ENCODE measurements at places on chromosomes 2 and 18.
A peak's percentile ranks its signal among the peaks of the same experiment; 100 is the strongest.

DNA sequence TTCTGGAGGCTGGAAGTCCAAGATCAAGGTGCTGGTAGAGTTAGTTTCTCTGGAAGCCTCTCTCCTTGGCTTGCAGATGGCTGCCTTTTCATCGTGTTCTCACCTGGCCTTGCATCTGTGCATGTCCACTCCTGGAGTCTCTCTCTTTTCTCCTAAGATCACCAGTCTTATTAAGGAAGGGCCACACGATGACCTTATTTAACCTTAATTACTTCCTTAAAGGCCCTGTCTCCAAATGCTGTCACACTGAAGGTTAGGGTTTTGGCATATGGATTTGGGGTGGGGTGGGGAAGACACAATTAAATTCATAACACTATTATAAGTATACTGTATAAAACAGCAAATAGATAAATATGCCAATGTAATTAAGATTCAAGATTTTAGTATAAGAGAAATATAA is 402.4 kb upstream of the HS6ST1 start:
- DNase-seq, result no peak

DNA sequence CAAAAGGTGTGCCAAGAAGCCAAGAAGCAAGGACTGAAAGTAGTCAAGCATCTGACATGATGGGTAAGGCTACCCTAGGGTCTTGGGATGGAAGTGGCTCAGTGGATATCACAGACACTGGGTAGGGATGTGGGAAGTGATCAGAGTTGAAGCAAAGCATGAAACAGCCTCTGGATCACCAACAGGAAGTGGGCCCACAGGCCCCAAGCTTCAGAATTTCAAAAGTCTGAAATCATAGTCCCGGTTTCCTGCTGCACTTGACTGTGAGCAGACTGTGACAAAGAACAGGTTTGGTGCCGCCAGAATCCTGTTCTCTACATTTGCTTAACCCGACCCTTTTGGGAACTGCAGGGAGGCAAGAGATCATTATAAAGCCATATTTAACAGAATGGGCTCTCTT is 57.4 kb downstream of the SP100 start:
- no peak for DNase-seq

DNA sequence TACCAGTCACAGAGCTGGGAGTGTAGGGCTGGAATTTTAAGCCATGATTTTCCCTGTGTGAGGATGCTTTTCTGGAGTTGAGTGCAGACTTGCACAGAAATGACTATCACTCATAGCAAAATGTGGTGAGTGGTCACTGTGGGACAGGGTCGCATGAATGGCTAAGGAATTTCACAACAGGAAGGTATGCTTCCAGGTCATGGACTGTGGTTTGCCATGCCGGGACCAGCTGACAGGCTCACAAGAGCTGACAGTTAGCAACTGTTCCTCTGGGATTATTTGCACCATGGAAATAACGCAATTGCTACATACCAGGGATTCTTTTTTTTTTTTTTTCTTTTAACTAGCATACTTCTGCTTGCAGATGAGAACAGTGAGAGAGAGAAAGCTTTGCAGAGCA is 3.8 kb upstream of the UXS1 start:
- DNase-seq, result no peak

GRCh38 chr2:2846332-2847208 is 515.5 kb upstream of the MYT1L start:
- peak; percentile 95 for DNase-seq

DNA sequence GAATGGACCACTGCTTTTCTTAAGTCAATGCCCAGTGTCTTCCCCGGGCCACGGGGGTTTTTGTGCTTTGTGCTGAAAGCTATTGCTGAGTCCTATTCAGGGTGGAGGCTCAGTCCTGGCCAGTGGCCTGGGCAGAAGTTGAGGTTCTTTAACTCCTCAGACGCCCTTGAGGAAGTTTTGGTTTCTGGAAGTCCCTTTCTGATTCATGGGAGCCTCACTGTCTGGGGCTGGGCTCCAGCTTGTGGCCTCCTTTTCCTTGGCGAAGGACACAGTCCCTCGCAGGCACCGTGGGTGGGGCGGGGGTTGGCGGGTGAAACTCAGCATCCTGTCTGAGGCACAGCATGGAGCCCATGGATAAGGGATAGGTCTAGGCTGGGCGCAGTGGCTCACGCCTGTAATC is 465.2 kb upstream of the HS6ST1 start:
- DNase-seq, result no peak

DNA sequence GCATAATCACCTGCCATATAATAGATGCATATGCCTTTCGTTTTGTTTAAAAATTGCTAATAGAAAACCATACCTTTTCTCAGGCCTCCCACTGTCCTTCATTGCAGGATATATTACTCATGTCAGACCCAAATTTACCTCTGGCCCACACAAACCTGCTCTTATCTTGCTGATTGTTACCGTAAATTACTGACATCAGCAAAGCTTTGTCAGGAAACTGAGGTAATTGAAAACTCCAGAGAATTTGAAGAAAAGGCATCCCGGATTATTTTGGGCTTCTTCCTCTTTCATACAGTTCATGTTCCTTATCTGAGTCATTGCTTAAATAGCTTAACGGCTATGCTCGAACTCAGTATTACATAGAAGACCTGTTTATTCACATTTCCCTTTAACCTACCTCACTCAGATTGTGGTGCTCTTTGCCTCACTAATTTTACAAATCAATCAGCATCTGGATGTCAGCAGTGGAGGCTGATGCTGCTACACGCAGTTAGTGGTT is 145.7 kb downstream of the ZEB2 start:
- DNase-seq, result no peak

GRCh38 chr18:36366994-36367839 is 69.7 kb downstream of the FHOD3 start:
- DNase-seq, result no peak

GRCh38 chr2:50491541-50492476 is 540.1 kb downstream of the NRXN1 start:
- DNase-seq, result peak; percentile 36
